ENCODE measurements at places on chromosomes 5 and 9.

DNA sequence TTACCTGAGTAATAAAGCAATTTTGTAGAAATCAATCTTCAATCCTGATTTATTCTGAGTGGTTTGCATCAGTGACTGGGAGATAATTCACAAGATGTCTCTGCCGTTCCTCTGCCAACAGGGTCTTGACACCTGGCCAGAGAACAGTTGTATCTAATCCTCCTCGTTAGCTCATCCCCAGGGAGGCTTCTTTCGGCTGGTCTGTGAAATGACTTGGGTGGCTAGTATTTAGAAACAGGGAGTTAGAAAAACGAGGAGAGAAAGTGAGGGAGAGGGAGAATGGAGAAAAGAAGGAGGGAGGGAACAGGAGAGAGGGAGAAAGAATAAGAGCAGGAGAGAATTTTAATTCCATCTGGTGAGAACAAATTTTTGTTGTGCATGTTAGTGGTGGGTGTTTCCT, 600.2 kb upstream of the TLE4 start:
- no peak for DNase-seq

- DNase-seq, result no peak
These were observed 115.3 kb downstream of the UBE2R2 start for GRCh38 chr9:33932078-33932807.

- no peak for DNase-seq
These were observed 505.3 kb downstream of the TLE4 start for GRCh38 chr9:80077059-80077458.

- DNase-seq, result no peak
These were observed 40.2 kb downstream of the TLR4 start for GRCh38 chr9:117744369-117744768.

GRCh38 chr9:91043811-91044175, 242.2 kb downstream of the SYK start:
- no peak for DNase-seq

DNA sequence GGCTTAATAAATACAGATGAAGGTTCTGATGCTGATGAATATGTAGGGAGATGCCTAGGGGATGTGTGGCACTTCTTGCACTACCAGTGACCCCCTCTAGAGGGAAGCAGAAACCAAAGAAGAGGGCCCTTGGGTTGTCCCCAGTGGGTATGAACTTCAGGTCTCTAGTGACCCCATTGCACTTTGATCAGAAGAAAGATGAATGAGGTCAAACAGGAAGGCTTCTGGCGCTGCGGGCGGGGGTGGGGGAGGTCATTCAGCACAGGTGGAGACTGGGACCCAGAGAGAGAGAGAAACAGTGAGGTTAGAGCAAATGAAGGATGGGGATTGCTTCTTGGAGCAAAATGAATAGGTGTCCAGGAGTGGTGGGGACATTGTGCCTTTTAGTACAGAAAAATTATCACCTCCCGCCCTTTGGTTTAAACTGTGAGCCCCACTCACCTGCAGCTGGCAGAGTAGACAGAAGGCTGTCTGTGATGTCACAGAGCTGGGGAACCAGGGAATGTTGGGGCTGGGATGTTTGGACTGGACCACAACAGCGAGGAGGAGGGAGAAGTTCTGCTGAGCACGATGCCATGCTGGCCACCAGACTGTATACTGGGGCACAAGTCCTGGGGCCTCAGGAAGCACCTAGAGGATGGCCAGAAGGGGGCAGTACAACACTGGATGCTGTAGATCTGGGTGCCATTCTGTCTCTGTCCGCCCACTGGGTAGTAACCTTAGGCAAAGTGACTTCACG, at the start of gene TEX48:
Gene TEX48 (minus strand): TSS at position 599 of the 739 bp plus-strand sequence. CDS start 10,469 bp downstream, outside the sequence.
- no peak for DNase-seq

DNA sequence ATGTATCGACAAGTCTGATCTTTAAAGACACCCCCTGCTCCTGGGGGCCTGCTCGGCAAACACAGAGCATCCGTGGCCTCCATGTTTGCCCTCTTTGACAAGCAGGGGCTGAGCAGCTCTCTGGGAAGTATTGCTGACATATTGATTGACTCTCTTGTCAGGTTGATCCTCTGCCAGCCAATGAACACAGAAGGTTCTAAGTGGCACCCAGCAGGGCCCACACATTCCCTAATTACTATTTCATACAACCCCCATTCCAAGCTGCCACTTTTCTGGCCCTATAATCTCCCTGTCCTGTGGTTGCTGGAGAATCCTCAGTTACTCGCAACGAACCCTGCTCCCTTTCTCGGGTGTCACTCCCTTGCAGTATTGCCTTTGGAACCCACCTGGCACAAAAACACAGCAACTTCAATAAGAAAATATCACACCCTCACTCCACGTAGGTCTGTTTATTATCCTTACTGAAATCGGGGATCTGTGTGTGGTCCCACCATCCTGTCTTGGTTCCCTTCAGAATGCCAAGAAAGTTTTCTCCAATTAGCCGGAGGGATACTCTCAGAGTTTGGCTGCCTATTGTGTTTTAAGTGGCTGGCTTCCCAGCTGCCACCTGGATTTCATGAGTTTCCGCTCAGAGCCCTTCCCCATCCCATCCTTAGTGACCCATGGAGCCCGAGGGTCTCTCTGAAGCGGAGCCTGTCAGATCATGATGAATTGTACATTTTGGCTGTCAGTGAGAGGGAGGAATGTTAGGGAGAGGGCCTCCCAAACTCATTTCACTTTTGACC, 249.0 kb upstream of the WWC1 start:
- no peak for DNase-seq

DNA sequence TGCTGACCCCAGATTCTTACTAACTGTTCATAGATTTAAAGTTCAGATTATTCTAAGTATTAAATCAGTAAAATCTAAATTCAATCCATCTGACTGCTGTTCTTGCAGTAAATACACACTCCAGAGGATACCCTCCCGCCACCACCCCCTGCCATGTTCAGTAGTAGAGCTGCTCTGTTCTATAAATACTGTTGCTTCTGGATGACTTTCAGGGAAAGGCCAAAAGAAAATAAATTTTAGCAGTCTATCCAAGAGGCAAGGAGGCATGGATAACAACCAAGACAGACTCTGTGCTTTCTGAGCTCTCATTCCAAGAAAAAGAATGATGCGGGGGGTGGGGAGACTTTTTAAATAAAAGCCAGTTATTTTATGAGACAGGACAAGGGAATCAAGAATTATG, 115.1 kb downstream of the ADAMTS6 start:
- DNase-seq, result no peak

GRCh38 chr9:79023134-79023580, 548.6 kb upstream of the TLE4 start:
- DNase-seq, result no peak

GRCh38 chr9:127873886-127874285, 3.6 kb downstream of the AK1 start:
- no peak for DNase-seq

GRCh38 chr9:90095682-90096081, 490.9 kb downstream of the GADD45G start:
- no peak for DNase-seq

DNA sequence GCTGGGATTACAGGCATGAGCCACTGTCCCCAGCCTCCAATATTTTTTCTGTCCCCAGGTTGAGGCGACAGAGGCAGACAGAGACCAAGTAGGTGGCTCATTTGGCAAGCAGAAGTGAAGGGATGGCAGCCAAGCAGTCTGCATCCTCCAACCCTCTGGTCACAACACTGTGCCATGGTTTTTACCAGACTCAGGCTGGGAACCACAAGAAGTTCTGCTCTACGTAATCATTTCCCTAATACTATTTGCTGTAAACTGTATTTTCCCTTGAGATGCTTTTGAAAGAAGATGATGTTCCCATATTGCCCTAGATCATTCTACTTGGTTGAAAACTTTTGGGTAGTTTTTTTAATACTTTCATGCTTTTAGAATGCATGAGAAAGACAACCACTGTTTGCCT, 40.5 kb downstream of the PTTG1 start:
- DNase-seq, result no peak

DNA sequence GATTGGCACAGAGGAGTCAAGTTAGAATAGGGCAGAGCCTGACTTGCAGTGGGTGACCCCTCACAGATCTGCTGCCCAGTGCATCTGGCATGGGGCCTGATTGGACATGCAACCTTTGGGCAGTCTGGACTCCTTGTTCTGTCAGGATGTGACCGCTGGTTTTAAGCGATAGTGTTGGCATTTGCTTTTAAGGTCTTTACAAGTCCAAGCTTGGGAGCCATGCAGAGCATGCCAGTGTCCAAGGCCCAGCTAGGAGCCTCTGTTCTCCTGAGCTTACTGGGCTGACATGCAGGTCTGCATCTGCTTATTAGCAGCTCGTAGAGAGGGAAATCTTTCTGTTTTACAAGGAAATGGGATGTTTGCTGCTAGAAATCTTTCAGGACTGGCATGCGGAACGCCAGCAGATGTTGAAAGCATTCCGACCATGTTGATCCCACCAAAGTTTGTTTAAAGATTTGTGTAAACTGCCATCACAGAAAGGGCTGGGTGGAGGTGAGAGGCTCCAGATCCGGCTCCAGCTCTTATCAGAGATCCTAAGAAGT, 27.5 kb downstream of the GADD45G start:
- no peak for DNase-seq

GRCh38 chr5:109053995-109054417, 306.3 kb downstream of the FER start:
- DNase-seq, result no peak

GRCh38 chr9:28923351-28923750, 1350.1 kb upstream of the C9orf72 start:
- no peak for DNase-seq

DNA sequence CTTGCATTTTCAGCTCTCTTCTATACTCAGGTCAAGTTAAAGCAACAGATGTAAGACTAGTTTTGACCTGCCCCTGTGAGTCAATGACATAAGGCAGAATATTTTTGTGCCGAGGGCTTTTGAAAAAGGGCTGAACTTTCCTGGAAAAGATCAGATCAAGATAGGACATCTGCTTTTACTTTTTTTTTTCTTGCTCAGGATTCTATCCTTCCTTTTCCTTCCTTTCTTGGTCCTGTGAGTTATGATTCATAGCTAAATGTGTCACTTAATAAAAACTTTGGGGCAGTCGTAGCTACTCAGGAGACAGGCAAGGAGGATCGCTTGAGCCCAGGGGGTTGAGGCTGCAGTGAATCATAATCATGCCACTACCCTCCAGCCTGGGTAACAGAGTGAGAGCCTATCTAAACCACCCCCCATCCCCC, 84.3 kb upstream of the BRINP1 start:
- DNase-seq, result no peak

- no peak for DNase-seq
These were observed 161.7 kb downstream of the GLIS3 start for GRCh38 chr9:4138180-4138579.

GRCh38 chr9:20559231-20559890, 62.9 kb downstream of the MLLT3 start:
- DNase-seq, result no peak

DNA sequence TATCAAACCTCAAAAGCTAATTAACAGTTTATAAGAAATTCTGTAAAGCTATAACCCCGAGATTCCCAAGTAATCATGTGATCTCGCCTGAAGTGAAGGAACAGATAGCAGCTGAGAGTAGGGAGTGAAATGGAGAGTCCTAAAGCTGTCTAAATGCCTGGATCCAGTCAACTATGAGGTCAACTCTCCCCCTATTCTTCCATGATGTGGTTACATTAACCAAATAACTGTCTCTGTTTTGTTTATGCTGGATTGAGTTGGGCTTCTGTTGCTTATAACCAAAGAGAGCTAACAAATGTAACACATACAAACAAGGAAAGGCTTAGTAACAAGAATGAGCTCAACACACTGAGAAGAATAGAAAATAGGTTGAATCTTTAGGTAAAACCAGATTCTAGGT, 41.6 kb downstream of the GKAP1 start:
- no peak for DNase-seq

DNA sequence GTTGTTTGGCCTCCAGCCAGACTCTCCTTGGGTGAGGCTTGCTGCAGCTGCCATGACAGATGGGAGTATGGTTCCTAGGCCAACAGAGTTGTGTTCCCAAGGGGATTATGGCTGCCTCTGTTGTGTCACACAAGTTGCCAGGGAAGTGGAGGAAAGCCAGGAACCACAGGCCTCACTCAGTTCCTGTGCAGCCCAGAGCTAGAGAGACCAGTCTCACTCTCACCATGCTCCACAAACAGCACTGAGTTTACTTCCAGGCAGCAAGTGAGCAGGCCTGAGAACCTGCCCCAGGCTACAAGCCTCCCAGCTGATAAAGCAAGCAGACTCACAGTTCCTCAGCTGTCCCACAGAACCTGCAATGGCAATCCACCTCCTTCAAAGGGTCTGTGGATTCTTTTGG, 273.6 kb upstream of the TAS2R1 start:
- no peak for DNase-seq

- no peak for DNase-seq
These were observed 44.5 kb downstream of the SEMA4D start for GRCh38 chr9:89453452-89453851.

GRCh38 chr5:135047347-135047695, 13.3 kb upstream of the PITX1 start:
- DNase-seq, result no peak
